ENCODE measurements at places on chromosomes 1 and 21.
A peak's percentile ranks its signal among the peaks of the same experiment; 100 is the strongest.

- no peak for DNase-seq
Observed at GRCh38 chr1:202234331-202235002, 40.9 kb downstream of the LGR6 start.

DNA sequence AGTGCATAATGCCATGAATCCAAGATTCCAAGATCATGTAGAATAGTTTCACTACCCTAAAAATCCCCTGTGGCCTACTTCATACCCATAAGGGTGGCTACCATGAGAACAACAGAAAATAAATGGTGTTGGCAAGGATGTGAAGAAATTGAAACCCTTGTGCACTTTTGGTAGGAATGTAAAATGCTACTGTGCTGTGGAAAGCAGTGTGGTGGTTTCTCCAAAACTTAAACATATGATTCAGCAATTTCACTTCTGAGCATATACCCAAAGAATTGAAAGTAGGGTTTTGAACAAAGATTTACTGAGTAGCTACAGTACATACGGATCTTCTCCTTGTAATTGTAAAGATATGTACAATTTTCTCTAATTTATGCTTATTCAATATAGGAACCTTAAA, 16.0 kb downstream of the FNBP1L start:
- DNase-seq = no peak

GRCh38 chr1:1890506-1891348, at the start of gene GNB1:
TSS of gene GNB1 (minus strand) at chr1:1891087. CDS start at chr1:1825453, 65,634 bp downstream.
- peak; percentile 36 for DNase-seq

DNA sequence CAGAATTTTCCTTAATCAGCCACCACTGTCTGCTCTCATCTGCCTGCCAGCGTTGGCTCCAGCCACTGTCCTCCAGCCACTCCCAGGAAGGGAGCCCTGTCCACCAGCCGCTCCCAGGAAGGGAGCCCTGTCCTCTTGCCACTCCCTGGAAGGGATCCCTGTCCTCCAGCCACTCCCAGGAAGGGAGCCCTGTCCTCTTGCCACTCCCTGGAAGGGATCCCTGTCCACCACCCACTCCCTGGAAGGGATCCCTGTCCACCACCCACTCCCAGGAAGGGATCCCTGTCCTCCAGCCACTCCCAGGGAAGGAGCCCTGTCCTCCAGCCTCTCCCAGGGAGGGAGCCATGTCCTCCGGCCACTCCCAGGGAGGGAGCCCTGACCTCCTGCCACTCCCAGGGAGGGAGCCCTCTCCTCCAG, 726.5 kb downstream of the PTPRU start:
- DNase-seq = no peak

DNA sequence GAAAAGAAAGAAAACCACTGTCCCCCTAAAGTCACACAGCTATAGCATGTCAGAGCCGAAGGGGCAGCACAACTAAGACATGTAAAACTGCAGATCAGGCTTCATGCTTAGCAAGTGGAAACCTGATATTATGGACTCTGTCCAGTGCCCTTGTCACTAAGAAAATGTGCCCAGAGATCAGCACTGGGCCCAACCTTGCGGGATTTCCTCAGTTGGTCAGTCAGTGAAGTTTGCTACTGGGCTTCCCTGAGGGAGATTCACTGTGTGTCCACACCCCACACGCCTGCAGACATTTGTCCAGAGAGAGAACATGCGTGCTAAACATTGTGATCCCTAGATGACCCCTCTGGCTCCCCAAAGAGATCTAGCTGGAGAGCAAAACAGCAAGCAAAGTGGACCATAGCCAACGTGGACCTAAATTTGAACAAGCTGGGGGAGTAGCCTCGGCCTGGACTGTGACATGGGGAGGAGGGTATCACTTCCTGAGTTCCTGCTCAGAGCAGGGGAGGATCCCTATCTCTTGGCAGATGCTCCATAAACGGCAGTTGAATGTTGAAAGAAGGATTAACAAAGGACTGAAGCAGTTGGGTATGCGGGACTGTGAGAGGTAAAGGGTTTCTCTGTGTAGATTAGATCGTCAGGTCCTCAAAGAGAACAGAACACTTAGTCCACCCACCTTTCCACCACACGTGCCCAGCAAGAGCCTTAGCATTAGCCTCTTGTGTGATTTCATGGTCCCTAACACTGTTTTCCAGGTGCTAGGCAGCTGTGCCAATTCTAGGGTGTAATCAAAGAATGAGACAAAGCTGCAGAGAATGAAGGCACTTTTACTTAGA, 53.6 kb downstream of the GLUL start:
- DNase-seq = no peak

GRCh38 chr1:28519946-28520725, 14.3 kb downstream of the RCC1 start:
- DNase-seq = no peak

DNA sequence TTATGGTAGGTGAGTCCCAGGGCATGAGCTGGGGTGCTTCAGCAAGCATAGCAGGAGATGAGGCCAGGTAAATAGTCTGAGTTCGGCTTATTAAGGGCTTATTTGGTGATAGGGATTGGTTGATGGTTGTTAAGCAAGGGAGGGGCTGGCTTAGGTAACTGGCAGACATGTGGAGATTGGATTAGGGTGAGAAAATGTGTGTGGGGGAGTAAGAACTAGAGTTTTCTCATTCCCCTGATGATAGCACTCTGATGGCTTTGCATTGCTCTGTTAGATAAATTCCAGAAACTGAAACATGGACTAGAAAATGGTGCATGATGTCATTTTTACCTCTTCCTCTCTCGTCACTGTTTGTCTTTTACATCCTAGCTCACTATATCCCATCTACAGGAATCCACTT, 53.6 kb downstream of the FGGY start:
- DNase-seq = no peak

- no peak for DNase-seq
Observed at GRCh38 chr1:119008483-119009311, 20.6 kb upstream of the TBX15 start.

DNA sequence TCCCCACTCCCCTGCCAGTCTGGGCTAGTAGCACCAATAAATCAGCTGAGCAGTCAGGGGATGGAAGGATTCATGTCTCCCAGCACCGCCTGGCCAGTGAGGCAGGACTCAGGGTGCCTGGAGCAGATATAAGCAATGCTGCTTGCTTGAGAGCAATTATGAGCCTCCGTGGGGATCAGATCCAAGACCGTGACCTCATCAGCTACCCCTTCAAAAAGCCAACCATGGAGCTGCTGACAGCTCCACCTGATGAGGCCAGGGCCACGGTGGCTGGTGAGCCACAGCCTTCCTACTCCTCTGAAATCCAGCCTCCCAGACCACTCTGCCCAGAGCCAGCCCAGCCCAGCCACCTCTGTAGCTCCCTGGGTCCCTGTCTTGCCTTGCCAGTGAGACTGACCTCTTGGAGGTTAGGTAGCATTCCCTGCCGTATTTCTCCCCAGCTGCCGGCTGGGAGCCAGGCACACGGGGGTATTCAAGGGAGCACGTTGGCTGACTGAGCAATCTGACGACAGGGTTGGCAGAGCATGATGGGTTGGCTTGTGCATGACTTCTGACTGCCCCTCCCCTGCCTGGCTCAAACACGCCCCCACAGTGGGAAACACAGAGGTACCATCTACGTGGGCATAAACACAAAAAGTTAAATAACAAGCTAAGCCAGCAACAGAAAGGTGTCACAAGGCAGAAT, 28.4 kb downstream of the SYT2 start:
- no peak for DNase-seq

DNA sequence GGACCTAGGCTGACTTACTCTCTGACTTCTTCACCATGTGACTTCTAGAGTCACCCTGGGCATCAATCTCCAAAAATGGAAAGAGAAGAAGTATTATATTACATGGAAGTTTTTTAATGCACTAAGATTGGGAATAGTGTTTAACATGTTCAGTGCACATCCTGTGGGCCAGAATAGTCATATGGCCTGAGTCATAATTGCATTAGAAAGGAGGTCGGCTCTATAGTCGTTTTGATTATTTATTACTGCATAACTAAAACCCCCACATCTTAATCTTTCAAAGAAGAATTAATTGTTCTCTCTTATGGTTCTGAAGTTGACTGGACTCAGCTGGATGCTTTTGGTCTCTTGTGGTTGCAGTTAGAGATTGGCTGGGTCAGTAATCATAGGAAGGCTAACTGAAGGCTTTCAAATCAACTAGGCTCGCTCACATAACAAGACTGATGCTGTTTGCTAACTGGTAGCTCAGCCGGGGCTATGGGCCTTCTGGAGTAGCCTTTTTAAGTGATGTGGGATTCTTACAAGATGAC, 810.6 kb upstream of the ADGRL4 start:
- DNase-seq = no peak

All from bone marrow (tissue), 2 donors.